ENCODE measurements at places on chromosomes 1 and 21.

GRCh38 chr1:95021805-95022643, 50.7 kb downstream of the ALG14 start:
- no peak for DNase-seq

DNA sequence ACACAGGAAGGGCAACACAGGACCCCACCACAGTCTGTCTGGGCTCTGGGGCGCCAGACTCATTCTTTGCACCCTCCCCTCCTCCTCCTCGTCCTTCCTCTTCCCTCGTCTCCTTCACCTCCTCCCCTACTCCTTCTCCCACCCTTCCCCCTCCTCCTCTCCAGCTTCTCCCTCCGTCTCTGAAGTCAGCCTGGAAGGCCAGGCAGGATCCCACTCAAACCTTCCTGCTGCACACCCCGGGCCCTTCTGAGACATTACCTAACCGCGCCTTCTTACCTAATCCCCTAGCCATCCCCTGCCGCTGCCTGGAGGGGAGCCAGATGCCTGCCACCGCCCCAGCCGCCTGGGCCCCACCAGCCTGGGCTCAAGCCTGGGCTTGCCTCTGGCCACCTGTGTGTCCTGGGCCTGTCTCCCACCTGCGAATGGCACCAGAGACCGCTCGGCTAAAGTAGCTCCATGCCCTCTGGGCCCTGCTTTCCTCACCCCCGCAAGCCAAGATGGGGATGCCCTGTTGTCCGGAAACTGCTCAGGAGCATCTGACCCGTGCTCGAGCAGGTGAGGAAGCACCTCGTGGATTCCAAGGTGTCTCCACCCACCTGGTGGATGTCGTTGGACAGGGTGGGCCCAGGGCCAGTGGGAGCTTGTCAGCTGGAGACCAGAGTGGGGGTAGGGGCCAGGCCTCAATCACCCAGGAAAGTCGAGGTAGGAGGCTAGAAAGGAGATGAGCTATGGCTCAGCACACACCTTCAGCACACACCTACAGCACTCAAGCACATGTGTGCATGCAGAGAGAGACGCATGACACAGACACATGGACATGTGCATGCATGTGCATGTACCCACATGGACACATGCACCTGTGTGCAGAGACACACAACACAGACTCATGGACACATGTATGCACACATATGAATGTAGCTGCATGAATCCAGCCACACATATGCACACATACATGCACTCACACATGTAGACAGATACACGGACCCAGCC, 31.9 kb downstream of the WNT9A start:
- peak; percentile 68 for DNase-seq

DNA sequence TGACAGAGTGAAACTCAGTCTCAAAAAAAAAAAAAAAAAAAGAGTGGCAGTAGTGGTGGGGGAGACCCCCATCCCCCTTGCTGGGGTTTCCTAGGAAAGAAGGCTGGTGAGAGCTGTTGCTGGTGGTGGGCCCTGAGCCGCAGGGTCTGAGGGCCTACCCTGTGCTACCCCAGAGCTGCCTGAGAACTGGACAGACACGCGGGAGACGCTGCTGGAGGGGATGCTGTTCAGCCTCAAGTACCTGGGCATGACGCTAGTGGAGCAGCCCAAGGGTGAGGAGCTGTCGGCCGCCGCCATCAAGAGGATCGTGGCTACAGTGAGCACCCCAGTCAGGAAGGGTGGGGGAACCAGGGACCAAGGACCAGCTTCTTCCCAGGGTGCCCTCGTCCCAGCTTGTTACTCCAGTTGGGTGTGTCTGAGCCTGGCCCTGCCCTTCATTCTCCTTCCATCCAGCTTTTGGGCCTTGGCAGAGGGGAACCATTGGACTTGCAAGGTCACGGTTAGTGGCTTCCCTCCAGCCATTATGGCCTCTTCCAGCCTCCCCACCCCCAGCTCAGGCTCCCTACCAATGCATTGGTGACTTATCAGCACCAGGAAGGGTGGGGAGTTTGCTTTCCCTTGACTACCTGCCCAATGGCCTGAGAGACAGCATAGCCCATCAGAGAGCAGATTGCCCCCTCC, 10.5 kb downstream of the LDLRAP1 start:
- no peak for DNase-seq

DNA sequence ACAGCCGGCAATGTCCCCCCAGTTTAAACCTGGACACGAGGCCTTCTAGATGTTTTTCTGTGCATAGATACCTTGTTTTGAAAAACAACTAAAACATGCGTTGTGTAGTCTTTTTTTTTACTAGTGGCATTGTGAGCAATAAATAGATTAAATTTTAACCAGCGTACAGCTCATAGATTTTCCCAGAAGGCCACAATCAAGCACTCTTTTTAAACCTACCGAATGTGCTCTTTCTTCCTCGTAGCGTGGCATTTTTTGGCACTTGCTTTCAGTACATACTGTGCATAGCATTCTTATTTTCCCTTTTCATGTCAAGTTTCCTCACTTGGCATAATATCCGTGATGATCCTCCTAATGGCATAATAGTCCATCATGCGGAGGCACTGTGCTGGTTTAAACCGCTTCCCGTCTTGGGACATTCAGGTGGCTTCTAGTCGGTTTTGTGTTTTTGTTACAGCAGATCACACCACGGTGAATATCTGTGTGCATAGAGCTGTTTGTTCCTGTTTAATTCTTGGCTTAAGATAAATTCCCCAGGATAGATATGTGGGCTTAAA, 95.3 kb downstream of the PDE9A start:
- no peak for DNase-seq

GRCh38 chr1:71522721-71523120, 441.9 kb upstream of the ZRANB2 start:
- no peak for DNase-seq

- no peak for DNase-seq
Measured at GRCh38 chr1:232316864-232317263, 313.1 kb downstream of the SIPA1L2 start.

- no peak for DNase-seq
Measured at GRCh38 chr1:7300893-7301663, 470.0 kb upstream of the VAMP3 start.

GRCh38 chr1:54094001-54094729, 40.8 kb downstream of the TCEANC2 start:
- DNase-seq, result no peak

DNA sequence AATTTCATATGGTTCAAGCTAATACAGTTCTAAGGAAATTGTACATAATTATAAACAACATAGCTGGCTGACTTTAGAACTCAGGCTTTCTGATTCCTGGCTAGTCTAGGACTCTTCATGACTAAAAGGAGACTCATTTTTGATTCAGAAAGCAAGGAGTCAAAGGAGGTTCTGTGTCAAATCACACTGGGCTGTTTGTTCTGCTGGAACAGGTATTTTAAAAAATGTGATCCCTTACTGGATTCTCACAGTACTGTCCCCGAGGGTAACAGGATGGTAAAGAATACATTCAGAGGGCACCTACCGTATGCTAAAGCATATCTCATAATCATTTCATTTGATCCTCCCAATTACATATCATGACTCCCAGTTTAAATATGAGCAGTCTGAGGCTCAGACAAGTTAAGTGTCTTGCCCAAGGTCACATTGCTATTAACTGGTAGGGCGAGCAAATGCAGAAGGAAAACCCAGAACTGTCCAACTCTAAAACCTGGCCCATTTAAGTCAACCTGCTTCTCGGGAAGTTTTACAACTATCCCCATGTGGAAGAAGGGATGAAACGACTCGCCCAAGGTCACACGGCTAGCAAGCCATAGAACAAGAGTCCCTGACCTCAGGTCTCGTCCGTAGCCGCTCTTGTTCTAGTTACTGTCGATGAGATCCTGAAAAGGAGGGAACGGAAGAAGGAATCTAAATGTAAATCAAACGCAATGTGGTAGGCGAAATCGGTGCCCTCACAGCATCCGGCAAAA, 675 bp downstream of the MYSM1 start:
- no peak for DNase-seq

GRCh38 chr1:118321840-118322239, 136.8 kb upstream of the SPAG17 start:
- no peak for DNase-seq

DNA sequence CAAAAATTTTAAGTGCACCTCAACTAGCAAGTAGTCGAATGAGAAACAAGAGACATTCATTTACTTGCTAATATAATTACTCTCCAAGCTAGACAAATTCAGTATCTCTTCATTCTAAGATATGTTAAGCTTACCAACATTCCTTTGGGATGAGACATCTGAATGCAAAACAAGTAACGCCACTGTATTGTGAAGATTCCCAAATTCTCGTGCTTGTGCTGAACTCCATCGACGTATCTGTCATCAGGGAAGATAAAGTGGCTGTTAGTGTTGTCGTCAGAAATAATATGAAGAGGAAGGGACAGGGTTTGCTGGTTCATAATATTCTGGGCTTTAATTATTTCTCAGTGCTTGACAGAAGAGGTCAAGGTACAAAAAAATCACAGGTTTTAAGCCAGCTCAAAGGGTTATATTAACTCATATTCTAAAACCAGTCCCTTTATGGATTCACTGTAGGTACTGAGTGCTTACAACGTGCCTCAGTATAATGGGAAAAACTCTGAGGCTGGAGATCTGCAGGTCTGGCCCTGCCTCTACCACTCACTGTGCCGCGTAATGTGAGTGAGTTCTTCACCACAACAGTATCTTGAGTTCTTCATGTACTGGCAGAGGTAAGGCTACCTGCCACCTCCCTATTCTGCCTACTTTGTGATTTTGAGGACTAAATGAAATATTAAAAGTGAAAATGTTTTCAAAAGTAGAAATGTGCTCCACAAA, 42.0 kb downstream of the PCSK9 start:
- DNase-seq, result no peak

- no peak for DNase-seq
Measured at GRCh38 chr1:223453902-223454301, 60.7 kb downstream of the CCDC185 start.

- DNase-seq, result no peak
Measured at GRCh38 chr1:53470155-53470554, 11.0 kb downstream of the DMRTB1 start.

GRCh38 chr1:246659594-246660140, 64.5 kb upstream of the SCCPDH start:
- no peak for DNase-seq

DNA sequence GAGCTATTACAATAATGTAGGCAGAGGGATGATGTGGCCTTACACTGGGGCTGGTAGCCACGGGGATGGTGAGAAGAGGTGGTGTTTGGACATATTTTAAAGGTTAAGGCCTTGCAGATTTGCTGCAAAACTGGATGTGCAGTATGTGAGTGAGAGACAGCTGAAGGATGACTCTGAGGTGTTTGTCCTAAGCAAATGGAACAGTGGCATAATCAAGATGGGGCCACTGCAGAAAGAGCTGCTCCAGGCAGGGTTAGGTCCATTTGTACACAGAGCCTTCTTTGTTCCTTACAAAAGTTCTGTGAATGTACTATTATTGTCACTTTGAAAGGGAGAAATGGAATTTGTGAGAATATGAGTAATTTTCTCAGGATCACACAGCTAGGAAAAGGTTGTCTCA, 220.4 kb upstream of the ZP4 start:
- DNase-seq, result no peak

GRCh38 chr1:56133522-56134472, 445.6 kb downstream of the PLPP3 start:
- DNase-seq, result no peak

DNA sequence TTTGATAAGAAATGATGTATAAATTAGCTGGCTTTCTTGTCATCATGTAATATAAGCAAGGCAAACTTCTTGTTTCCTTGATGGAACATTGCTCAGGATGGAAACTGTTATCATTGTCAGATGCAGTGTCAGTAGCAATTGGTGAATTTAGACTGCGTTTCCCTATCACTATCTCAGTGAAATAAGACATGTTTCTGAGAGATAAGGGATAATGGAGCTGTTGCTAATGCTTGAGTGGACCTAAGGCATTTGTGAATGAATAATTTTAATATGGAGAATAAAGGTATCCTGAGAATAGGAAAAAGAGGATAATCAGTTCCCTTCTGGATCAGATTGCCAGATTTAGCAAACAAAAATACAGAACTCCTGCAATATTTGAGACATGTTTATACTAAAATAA, 160.9 kb downstream of the HLX start:
- no peak for DNase-seq

GRCh38 chr1:89736937-89737733, 83.7 kb upstream of the LRRC8D start:
- no peak for DNase-seq

GRCh38 chr1:53076165-53076564, 14.2 kb downstream of the PODN start:
- no peak for DNase-seq

DNA sequence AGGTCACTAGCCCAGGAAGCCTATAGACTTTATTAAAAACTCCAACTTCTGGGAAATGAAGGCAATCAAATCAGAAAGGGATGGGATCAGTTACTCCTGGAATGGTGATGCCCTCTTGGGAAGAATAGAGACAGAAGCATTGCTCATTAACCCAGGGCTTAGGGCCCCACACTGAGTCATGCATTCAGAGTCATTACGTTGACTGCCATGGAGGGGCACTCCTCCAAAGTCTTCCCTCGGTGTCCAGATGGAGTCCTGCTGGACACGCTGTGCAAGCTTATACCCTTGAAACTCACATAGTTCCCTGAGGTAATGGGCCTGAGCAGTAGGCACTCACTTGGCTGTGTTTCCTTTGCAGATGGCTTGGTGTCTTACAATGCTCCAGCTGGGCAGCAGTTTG, 35.2 kb upstream of the HSD17B7 start:
- DNase-seq, result no peak

DNA sequence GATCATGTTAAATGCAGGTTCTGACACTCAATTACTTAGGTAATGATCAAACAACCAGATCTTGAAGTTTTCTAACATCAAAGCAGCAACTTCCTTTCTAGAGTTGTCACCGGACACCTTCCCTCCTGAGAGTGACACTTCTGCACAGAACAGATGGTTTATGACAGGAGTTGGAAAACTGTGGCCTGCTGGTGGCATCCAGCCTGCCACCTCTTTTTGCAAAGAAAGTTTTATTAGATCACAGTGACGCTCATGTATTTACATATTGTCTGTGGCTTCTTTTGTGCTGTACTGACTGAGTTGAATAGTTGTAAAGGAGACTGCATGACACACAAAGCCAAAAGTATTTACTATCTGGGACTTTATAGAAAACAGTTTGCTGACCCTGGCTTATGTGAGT, 28.3 kb downstream of the DDR2 start:
- DNase-seq, result no peak

GRCh38 chr1:184212649-184213314, 161.3 kb downstream of the TSEN15 start:
- no peak for DNase-seq

GRCh38 chr1:161884475-161884874, 118.4 kb downstream of the ATF6 start:
- DNase-seq, result no peak

Data from NCI-H2171 (cell line).